NCI-H187 treated with DMSO at 0.1 percent for 48 hours (cell line): ENCODE measurements at places on chromosomes 12 and 14.

- no peak for DNase-seq
These were observed 107.3 kb downstream of the SLC41A2 start for GRCh38 chr12:104850781-104851180.

DNA sequence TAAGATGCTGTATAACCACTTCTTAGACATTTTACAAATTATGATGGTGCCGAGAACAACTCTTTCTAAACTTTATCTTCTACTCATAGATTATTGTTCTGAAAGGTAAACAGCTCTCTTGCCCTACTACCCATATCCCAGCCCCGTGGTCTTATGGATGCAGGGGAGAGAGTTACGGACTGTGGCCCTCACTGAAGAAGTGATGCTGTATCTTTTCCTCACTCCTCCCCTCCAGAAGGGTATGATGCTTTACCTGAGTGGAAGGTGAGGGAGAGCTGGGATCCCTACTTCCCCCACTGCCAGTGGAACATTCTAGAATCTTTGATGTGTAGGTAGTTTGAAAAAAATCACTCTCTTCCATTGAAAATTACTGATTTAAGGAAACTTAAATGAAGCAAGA lies 3.5 kb downstream of the TSHR start:
- no peak for DNase-seq

- DNase-seq: no peak
These were observed 32.5 kb upstream of the SSPN start for GRCh38 chr12:26162905-26163304.

DNA sequence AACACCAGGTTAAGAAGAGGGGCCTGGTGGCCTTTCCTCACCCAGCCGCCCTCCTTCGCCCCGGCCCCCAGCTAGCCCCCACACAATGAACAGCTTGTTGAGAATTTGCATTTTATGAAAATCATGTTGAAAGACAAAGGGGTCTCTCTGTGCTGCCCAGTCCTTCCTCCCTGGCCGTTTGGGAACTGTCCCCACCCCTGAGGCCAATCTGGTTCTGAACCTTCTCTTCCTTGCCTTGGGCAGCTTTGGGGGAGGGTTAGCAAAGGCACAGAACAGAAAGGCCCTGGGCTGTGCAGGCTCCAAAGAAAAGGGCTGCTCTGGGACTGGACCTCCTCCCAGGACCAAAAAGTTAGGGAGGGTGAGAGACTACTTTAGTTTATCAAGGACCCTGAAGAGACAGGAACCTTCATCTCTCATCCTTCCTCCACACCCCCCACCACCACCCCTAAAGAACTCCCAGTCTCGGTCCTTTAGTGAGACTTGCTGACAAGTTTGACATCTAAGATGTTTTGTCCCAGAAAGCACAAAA lies 1.3 kb downstream of the TAMALIN start:
- DNase-seq: no peak

DNA sequence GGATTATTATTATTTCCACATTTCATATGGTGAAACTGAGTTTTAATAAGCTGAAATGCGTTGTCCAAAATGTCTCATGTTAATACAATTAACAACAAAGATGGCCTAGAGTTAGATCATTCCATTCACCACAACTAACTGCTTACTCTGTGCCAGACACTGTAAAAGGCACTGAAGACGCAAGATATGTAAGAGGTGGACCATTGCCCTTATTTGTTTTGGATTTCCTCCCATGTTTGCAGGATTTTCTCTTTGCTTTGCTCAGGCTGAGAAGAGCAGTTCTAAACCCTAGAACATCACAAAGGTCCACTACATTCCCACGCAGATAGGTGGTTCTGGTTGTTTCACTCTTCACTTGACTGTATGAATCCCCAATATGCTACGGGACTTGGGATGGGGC lies 324.4 kb upstream of the KITLG start:
- no peak for DNase-seq

DNA sequence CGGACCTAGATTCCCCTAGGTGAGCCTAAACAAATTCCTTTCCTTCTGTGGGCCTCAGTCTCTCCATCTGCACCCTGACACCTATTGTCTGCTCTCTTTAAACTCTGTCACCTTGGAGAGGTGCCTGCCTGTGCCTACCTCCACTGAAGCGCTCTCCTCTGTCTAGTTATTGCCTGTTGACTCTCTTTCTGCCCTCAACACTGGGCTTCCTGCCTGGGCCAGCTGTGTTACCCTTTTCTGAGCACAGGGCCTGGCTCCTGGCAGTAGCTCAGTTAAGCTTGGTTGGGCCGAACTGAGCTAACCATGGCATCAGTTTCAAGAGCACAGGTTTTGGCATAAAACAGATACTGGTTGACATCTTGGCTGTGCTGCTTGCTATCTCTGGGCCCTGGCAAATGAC lies 43.5 kb downstream of the PRMT8 start:
- no peak for DNase-seq

DNA sequence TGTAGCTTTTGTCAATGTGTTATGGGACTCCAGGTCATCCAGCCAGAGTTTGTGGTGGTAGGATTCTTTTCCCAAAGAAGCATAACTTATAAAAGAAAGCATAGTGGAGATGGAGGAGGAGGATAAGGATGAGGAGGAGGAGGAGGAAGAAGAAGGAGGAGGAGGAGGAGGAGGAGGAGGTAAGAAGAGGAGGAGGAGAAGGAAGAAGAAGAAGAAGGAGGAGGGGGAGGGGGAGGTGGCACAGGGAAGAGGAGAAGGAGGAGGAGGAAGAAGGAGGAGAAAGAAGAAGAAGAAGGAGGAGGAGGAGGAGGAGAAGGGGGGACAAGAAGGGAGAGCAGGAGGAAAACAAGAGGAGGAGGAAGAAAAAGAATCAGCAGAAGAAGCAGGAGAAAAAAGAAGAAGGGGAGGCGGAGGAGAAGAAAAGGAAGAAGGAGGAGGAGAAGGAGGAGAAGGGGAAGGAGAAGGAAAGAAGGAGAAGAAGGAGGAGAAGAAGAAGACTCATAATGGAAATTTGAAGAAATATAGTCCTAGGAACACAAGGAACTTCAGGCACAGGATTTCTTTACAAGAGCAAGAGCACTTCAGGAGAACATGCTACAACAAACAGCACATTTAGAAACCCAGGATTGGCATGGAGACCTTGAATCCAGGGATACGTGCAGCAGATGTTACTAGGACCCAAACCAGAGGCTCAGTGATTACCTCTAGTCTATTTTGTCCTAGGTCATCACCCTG lies 22.6 kb downstream of the TSPAN8 start:
- DNase-seq: no peak

DNA sequence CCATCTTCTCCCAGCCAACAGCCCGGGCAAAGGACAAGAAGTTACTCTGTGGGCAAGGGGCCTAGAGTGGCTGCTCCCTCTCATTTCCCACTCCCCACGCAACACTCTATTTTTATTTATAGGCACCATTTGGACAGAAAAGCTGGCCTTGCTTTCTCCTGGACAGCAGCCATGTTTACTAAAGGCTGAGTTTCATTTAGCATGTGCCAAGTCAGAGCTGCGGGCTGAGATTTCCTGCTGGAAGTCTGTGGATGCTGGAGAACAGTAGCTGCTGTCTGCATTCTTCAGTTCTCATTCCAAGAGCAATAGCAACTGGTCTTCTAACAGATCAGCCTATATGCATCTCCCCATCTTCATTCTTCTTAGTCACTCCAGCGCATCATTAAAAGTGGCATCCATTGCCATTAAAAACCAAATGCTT lies 8.3 kb downstream of the COL2A1 start:
- DNase-seq: peak; percentile 69

GRCh38 chr12:124442281-124442680 lies 125.1 kb downstream of the NCOR2 start:
- no peak for DNase-seq

- DNase-seq: no peak
These were observed 189.1 kb downstream of the PIWIL1 start for GRCh38 chr12:130526813-130527212.

GRCh38 chr12:123233505-123234308 lies 471 bp downstream of the MTRFR start:
- DNase-seq: no peak

GRCh38 chr12:106743270-106743988 lies 31.1 kb upstream of the RIC8B start:
- no peak for DNase-seq

DNA sequence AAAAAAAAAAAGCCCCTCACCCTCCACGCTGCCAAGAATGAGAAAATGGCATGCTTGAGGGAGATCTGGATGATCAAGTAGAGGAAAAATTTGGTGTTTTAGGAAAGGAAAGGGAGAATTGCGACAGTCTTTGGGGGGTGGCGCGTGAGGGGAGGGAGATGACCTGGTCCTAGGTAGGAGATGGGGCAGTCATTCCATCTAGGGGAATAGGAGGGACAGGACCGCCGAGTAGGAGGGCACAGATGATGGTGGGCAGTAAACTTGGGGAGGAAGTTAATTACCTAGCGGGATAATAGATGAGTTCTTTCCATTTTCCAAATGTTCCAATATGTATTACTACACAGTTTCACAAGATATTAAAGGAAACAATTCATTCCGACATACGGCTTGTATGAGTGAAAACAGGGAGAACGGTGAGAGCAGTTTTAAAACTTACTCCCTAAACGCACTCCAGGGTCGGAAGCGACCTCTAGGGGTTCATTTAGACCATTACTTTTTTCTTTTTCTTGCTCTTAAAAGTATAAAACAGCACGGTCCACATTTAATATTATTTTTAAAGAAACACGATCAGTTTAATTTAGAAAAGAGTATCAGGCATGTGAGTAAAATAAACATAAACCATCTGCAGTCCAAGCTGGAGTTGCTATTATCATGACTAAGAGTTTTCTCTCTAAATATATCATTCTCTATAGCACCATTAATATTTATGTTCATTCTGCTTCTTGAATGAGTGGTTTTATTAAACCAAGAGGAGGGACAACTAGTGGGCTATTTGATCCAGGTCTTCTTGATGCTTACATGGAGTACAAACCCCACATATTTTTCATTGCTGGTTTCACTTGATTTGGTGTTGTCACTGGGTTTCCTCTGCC lies 3.0 kb upstream of the FNTB start:
- no peak for DNase-seq

DNA sequence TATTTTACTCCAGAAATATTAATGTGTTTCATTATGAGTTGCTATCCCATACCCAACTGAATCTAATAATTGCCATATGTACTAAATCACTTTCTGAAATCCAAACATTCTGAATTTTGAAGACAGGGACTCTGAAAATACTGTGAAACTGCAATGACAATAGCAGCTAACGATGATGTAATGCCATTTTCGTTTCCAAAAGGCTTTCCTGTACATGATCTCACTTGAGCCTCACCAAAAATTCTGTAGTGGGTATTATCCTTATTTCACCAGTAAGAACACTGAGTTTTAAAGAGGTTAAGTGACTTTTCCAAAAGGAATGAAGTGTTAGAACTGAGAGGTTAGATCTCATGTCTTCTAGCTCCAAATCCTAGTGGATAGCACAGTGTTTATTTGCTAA lies 133.3 kb downstream of the FLRT2 start:
- DNase-seq: no peak

- no peak for DNase-seq
These were observed 2.6 kb upstream of the ZNF385A start for GRCh38 chr12:54387114-54387467.

- DNase-seq: no peak
These were observed 2.9 kb downstream of the LMNTD1 start for GRCh38 chr12:25550186-25550585.

GRCh38 chr14:59829469-59830337 lies 40.9 kb downstream of the RTN1 start:
- DNase-seq: no peak

GRCh38 chr14:91415794-91416743 lies 1.6 kb downstream of the CCDC88C start:
- peak; percentile 49 for DNase-seq

DNA sequence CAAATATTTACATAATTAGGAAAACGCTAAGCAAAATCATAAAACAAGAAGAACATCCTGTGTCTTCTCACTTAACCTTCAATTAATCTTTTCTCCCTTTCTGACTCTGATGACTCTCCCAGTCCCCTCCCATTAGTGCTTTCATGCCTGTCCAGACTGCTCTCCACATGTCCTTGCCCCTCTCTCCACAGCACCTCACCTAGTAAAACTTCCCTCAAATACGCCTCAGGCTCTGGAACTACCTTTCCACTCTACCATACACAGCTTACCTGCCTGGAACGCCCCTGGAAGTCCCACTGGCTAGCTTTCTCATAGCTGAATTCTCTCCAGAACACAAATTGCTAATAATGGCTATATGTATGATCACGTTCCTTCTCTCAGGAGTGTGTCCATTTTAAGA lies 44.7 kb downstream of the SLC5A8 start:
- DNase-seq: no peak

DNA sequence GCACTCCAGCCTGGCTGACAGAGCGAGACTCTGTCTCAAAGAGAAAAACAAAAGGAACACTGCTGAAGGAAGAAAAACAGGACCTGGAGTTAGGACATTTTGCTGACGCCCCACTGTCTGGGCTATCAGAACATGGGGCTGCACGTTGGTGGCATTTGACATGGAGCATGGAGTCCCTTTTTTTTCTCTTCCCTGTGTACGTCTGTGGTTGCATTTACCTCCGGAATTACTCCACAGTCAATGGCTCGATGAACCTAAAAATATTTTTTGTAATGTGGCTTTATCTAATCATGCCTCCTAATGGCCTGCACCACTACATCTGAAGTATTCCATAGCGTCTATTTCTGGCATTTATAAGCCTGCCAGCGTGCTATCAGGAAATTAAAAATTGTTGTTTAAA lies 30.7 kb downstream of the TESC start:
- DNase-seq: no peak

DNA sequence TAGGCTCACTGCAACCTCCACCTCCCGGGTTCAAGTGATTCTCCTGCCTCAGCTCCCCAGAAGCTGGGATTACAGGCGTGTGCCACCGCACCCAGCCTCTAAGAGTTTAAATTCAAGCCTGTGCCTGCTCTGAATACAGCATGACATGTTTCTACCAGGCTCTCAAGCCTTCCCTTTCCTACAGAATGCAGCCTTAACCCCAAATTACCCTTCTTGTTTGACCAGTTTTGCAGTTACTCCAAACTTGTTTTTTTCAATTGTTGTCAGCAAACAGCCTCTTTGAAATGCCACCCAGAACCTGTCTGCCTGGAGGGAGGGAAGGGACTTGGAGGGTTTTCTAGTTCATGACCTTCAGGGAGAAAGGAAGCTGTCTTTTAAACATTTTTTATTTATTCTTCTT lies 15.4 kb downstream of the GLTP start:
- no peak for DNase-seq

DNA sequence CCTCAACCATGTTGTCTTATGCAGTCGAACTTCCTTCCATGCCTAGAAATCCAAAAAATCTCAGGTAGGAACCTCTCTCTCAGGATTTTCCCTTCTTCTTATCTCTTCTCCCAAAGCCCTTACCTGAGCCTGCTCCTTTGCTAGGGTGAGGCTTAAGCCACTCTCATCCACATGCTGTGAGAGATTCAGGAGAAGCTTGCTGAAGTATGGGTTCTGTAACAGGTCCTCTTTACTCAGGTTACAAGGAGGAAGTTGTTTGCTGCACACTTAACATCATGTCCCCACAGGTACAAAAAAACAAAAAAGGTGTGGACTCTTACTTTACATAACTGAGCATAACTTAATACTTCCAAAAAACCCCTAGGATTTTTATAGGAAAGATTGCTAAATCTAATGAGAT lies 4.5 kb downstream of the HAUS4 start:
- no peak for DNase-seq
